A172 (cell line): ENCODE measurements at places on chromosomes 1 and 21.

- no peak for DNase-seq
These were observed 4.5 kb upstream of the FCMR start for GRCh38 chr1:206926286-206926685.

- no peak for DNase-seq
These were observed 31.0 kb downstream of the AZIN2 start for GRCh38 chr1:33111965-33112364.

- DNase-seq, result no peak
These were observed 96.7 kb upstream of the RGS18 start for GRCh38 chr1:192061556-192061955.

- peak; percentile 95 for DNase-seq
These were observed 15.6 kb upstream of the HJV start for GRCh38 chr1:146036965-146037646.

DNA sequence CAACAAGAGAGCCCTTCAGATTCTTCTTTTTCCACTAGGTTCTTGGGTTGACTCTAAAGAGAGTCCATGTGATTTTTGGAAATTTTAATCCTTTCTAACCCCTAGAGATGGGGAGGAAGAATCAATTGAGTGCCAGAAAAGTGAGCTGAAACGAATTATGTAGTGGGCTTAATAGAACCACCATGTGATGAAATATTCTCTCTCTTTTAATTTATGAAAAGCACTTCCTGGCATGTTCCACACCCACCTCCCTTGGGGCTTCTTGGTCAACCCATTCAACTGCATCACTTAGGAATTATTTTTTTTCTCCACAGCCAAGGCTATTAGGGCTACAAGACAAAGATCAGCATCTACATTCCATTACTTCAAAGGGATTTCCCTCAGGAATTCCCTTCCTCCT lies 79.6 kb downstream of the ZC3H11B start:
- DNase-seq, result no peak

- DNase-seq, result peak; percentile 22
These were observed 52.6 kb downstream of the GLIS1 start for GRCh38 chr1:53686091-53686964.

- no peak for DNase-seq
These were observed 17.6 kb downstream of the SOD1 start for GRCh38 chr21:31677047-31677446.

GRCh38 chr1:22774833-22775182 lies 64.2 kb downstream of the EPHB2 start:
- DNase-seq, result no peak

GRCh38 chr1:169081503-169082123 lies 24.9 kb upstream of the ATP1B1 start:
- no peak for DNase-seq

DNA sequence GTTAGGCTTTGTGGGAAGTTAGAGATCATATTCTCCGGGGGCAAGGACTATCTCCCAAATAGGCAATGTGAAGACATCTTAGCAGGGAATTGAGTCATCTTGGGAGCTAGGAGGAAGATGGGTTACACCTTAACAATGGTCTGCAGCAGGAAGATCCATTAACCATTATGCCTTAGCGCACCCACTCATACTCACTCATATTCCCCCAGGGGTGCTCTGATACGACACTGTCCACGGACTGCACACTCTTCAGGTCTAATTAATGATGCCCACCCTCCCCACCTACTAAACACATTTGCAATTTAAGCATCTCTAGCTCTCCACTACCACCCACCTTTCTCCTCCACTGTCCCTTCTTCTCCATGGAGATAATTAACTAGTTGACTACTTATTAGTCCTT lies 857 bp upstream of the AK5 start:
- no peak for DNase-seq

DNA sequence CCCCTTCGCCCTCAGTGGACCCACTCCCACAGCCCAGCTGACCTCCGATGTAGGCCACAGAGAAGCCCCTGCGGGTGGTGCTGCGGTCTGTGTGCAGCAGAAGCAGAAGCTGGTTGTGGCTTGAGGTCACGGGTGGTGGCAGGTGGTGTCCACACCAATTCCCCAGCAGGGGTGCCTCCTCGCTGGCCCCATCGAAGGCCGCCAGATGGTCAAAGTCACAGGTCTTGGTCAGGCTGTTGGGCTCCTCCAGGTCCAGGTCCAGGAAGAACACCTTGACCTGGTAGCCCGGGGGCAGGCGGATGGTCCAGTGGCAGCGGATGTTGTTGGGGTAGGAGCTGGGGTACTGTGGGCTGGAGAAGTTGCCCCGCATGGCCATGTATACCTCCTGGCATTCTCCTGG lies 13.1 kb downstream of the CDCP2 start:
- no peak for DNase-seq

GRCh38 chr1:158728510-158729225 lies 8.1 kb upstream of the OR6K3 start:
- no peak for DNase-seq

- no peak for DNase-seq
These were observed 207.3 kb downstream of the SDCCAG8 start for GRCh38 chr1:243462929-243463697.

DNA sequence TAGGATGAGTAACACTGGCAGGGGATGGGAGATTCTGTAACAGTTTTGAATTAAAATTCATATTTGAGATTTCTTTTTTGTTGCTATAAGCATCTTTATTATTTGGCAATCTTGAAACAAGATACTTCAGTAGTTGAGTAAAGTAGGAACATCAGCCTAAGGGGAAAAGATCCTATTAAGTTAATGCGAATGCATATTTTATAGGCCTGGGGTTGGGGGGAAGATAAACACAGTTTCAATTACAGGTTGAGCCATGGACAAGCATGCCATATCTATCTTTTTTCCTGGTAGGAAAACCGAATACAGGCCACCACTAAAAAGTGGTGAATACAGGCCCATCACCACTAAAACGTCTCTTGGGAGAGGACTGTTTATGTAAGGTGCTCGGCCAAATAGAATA lies 32.3 kb downstream of the SMAP2 start:
- DNase-seq, result no peak

GRCh38 chr1:115196296-115196695 lies 107.0 kb upstream of the TSPAN2 start:
- DNase-seq, result no peak

GRCh38 chr1:217564833-217565232 lies 66.1 kb downstream of the GPATCH2 start:
- no peak for DNase-seq

- DNase-seq, result no peak
These were observed 1.4 kb downstream of the PLA2G5 start for GRCh38 chr1:20071416-20071815.

DNA sequence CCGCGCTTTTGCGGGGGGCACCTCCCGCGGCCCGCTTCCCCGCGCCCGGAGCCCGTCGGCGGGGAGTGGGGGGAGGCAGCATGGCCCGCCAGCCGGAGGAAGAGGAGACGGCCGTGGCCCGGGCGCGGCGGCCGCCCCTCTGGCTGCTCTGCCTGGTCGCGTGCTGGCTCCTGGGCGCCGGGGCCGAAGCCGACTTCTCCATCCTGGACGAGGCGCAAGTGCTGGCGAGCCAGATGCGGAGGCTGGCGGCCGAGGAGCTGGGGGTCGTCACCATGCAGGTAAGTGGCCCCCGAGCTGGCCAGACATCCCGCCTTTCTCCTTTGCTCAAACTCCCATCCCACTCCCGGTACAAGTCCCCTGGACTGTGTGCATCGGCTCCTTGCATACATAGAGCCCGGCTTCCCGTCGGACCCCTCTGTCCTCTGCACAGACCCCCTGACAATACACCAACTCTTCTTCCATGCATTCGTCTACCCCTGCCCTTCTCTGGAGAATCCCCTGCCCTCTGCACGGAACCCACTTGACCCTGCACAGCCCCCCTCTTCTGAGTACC lies 812 bp downstream of the CACHD1 start:
- no peak for DNase-seq

GRCh38 chr1:1462318-1462966 lies 9.1 kb upstream of the ATAD3B start:
- DNase-seq, result no peak

DNA sequence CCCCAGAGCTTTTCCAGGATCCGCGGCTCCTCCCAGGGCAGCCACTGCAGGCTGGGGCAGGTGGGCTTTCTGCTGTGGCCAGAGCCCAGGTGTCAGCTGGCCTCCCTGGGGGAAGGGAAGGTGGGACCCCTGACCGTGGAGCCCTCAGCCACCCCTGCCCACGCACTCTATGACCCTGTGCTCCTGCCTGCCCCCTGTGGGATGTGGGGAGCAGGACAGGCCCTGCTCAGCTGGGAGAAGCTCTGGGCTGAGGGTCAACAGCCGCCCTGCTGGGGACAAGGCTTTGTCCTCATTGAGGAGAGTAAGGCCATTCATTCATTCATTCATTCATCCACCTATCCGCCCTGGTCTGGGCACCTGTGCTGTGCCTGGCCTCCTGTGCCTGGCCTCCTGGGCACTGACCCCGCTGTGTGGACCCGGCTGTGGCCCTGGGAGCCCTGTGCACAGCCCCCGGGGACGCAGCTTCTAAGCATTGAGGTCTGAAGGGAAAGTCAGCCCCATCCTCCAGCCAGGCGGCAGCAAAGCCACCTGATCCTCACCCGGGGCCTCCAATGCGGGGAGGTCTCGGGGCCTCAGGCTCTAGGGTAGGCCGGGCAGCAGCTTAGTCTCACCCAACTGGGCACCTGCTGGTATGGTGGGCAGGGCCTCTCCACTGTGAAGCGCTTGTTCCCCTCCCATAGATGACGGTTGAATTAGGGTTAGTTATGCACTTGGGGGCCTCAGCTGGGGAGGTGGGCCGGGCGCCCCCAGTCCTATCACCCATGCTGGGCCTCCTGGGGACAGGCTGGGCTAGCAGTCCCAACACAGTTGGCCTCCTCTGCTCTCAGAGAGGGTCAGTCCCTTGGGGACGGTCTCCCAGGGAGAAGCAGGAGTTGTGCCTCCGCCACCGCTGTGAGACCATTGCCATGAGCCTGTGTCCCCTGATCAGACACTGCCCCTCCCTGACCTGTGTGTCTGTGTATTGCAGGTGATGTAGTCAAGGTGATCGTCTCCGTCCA lies 6.0 kb downstream of the TNFRSF14 start:
- DNase-seq, result no peak

- DNase-seq, result no peak
These were observed 251.2 kb downstream of the RRAGC start for GRCh38 chr1:38608202-38608864.

GRCh38 chr1:70666381-70667140 lies 255.5 kb downstream of the CTH start:
- DNase-seq, result no peak

GRCh38 chr1:214471458-214471857 lies 79.9 kb downstream of the PTPN14 start:
- DNase-seq, result no peak

DNA sequence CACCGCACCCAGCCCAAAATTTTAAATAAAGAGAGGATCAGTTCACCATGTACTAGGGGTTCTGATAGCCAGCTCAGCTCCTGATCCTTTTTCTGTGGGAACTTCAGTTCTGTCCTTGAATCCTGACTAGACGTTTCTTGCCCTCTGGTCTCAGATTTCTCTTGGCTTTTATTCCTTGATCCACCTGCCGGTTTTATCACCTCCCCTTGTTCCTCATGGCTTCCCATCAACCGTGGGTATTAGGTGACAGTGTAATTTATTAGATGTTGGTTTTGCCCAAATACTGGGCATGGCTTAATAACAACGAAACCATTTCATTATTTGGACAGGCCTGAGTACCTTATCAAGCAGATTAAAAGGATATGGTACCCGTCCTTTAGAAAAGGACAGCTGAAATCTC lies 22.5 kb downstream of the SLC45A1 start:
- no peak for DNase-seq

GRCh38 chr1:64986903-64987871 lies 20.8 kb upstream of the JAK1 start:
- no peak for DNase-seq

GRCh38 chr1:162703708-162704107 lies 71.4 kb downstream of the DDR2 start:
- DNase-seq, result no peak

DNA sequence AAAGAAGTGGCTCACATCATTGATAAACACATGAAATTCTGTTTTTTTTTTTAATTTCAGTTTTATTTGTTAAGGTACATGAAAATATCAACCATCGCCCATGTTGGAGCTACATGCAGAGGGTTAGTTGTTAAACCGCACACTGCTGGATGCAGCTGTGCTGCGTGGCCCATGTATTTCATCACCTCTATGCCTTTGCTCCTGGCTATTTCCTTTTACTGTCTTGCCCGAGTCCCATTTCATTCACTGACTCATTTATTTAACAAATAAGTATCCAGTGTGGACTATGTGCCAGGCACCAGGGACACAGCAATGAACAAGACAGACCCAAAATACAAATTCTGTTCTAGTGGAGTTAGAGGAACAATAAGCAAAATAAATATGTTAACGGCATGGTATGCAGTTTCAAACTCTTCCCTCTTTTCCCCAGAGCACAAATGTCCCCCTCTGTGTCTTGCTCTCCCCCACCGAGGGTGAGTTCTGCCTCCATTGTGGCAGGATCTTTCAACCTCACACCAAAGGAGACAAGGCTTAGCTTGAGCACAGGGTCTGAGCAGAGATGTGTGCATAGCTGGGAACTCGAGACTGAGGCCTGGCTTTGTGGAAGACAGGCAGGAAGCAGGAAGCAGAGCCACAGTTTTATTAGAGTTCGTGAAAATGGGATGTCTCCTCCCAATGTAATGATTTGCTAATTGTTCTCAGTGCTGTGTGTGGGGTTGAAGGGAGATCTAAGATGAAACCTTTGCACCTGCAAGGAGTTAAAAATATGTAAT lies 44.6 kb downstream of the MAN1C1 start:
- no peak for DNase-seq

DNA sequence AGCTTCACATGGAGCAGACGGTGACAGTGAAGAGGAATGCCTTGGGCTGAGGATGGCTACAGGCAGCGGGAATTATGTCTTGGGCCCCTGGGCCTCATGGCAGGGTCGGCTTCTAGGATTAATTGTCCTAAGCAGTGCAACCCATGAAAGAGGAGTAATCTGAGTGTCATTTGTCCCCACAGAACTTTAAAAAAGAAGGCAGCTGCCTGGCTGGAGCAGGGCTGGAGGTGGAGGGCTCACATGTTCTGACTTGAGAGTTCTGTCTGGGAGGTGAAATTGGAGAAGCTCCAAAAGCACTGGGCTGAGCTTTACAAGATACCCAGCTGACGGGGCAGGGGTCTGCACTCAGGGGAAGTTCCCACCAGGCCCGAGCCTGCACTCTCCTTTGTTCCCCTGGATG lies 22.6 kb downstream of the CACNA1S start:
- no peak for DNase-seq

DNA sequence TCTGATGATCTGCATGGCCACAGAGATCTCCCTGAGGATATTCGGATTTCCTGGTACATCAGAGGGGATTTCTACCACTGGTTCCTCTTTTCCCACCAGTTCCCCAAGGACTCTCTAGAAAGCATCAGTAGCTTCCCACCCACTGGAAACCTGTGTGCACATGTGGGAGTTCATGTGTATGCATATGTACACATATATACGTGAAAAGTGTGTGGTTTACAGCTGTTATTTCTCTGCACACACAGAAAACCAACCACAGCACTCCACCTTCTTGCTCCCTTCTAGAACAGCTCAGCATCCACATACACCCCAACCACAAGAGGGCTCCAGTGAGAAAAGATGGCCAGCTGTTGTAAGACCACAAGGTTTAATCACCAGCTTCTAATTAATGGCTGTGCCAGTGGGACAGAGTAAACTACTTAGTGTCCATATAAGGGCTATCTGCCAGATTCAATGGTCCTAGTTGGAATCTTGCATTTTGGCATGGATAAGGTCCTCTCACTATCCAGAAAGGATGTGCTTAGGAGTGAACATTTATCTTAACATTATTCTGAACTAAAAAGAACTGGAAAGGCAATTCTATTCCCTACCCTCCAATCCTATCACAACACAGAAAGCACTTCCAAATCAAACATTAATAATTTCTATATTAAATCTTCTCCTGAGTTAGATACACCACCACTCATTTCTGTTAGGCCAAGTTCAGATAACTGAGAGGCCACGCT lies 24.1 kb downstream of the GPR3 start:
- DNase-seq, result peak; percentile 48
